ENCODE measurements at places on chromosomes 5 and 9.

DNA sequence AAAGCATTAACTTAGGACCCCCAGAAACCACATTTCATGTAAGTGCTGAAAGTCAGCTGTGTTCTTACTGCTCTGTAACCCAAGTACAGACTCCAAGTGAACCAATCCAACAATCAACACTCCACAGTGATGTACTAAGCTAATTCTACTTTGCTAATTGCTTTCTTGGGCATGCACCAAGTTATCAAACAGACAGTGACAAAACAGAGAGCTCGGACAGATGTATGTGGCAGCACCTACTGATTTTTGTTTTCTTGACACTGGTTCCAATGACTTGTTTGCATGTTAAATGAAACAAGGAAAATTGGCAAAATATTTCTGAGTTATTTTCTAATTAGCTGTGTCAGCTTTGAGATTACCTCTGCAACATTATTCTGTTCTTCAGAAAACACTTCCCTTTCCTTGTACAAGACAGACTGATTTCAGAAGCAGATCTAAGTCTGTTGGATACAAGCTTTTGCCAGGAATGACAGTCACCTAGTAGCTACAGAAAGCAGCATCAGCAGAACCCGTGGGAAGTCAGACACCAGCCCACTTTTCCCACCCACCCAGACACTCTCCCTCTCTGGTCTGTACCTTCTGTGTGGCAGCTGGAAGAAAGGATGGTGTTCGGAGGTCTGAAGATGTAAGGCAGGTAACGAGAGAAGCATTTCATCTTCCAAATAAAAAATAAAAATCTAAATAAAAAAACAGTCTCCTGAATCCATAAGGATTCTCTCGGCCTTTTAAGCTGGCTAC lies 176.7 kb upstream of the PPP2R2B start:
- no peak for DNase-seq

DNA sequence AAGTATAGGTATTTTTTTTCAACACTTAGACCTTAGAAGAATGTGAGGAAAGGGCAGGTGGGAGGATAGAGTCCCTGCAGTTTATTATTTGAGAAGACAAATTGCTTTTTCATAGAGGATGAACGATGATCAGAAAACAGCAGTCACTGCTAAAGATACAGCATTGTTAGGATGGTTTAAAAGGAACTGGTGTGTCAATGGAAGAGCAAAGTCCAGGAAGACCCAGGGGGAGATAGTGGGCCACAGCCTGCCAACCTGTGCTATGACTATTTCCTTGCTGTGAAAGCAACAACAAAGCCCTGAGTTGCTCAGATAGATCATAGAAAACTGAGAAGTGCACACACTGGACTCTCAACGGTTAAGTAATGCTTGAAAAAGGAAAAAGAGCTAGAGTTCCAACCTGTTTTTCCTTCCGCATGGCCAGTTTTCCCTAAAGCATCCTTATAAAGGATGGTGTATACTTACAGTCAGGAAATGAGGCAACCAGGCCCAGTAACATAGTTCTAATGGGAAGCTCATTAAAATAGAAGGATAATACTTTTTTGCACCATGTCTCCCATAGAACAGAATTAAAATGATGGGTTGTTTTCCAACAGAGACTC lies 153.8 kb downstream of the CEMIP2 start:
- no peak for DNase-seq

DNA sequence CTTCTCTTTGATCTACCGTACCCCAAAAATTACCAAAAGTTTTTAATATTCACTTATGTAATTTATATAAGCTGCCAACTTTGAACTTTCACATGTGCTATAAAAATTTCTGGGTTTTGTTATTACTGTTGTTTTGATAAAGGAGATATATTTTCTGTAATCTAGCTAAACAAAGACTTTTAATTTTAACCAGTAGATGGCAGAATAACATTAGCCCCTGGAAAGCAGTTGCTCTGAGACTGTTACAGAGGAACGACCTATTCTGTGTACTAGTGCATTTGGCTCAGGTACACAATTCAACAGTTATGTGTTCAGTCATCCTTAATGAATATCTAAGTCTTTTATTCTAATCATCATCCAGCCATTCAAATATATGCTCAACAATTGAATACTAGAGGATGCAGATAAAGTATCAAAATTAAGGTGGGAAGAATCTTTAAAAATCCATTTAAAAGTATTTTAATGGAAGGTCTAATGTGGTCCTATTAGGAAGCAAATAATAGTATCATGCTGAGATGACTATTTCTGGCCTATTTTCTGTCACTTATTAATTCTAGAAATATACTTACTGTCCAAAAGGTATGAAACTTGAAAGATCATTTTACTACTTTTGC lies 8.6 kb downstream of the KLHL9 start:
- DNase-seq: peak; percentile 84

DNA sequence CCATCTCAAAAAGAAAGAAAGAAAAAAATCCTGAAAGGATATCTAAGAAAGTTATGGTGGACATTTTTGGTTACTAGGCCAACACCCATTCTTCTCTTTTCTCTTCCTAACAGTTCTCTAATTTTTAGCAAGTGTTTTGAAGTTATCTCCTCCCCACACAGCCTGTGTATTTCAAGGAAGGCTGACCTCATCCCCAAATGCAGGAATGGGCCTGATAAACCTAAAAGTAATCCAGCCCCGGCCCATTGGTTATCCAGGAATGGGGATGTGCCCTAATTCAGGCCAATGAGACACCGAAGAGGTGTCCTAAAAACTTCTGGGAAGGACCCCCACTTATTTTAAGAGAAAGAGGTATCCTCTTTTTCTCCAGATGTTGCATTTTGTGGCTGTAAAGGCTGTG lies 46.6 kb downstream of the F2R start:
- no peak for DNase-seq

DNA sequence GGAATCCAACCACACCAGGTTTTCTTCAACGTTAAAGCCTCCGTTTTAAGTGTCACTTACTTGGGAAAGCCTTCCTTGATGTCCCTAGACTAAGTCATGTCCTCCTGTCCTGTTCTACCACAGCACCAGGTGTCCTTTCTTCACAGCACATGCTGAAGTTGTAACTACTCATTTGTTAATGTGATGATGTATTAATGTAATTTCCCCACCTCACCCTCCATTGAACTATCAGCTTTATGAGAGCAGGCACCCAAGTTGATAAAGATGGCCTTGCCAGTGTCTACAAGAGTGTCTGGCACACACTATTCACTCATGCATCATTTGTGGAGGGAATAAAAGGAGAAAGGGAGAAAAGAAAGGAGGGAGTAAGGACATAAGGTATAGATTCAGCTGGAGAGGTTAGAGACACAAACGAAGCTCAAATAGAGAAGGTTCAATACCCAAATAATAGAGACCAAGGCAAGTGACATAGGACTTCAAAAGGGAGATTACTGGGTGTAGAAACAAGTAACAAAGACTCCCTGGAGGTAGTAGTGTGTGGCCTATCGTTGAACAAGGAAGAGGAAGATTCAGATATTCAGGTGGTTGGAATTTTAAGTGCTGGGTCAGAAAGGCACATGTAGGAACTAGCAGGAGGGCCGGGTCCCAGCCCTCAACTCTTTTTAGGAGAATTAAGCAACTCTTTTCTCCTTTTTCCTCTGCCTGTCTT lies 6.6 kb downstream of the ITK start:
- no peak for DNase-seq

GRCh38 chr9:100411472-100412283 lies 15.3 kb upstream of the MSANTD3 start:
- DNase-seq: peak; percentile 91

- DNase-seq: peak; percentile 28
Measured at GRCh38 chr9:133979921-133980863, 11.9 kb downstream of the VAV2 start.

DNA sequence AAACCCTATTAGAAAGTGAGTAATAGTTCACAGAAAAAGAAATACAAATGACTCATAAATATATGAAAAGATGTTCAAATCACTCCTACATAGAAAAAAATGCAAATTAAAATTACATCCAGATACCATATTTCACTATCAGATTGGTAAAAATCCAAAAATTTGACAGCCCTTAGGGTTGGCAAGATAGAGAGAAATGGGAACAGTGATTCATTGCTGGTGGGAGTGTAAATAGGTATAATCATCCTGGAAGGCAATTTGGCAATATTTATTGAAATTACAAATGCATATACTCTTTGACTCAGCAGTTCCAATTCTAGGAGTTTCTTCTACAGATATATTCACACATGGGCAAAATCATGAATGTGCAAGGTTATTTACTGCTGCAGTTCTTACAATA lies 273.5 kb downstream of the NR2F1-AS1 start:
- DNase-seq: no peak

DNA sequence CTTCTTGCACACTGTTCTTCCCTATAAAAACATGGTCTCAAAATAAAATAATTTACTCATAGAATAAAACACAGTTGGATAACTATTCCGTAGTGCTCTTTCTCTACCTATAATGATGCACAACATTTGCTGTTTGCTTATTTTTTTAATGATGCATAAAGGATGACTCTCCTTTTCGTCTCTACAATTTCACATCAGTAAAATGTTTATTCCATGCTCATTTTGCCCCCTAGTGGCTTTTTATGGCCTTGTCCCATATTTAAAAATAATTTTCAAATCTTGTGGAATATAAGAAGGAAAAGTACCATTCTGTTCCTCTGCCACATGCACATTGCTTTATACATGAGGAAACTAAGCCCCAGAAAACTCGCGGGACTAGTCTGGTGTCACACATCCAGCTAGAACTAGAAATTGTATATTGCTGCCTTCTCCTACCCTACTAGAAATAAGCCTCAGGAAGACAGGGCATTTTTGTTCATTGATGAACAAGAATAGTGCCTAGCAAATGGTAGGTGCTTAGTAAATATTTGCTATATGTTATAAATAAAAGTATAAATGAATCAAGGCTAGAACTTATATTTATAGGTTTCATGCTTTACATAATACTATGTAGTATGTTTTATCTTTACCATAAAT lies 12.7 kb downstream of the KCTD16 start:
- DNase-seq: peak; percentile 33

- DNase-seq: peak; percentile 85
Measured at GRCh38 chr5:140042643-140043507, at the start of gene NRG2. NRG2 (minus strand) TSS chr5:140043299.

GRCh38 chr5:135978993-135979392 lies 24.2 kb upstream of the LECT2 start:
- no peak for DNase-seq

DNA sequence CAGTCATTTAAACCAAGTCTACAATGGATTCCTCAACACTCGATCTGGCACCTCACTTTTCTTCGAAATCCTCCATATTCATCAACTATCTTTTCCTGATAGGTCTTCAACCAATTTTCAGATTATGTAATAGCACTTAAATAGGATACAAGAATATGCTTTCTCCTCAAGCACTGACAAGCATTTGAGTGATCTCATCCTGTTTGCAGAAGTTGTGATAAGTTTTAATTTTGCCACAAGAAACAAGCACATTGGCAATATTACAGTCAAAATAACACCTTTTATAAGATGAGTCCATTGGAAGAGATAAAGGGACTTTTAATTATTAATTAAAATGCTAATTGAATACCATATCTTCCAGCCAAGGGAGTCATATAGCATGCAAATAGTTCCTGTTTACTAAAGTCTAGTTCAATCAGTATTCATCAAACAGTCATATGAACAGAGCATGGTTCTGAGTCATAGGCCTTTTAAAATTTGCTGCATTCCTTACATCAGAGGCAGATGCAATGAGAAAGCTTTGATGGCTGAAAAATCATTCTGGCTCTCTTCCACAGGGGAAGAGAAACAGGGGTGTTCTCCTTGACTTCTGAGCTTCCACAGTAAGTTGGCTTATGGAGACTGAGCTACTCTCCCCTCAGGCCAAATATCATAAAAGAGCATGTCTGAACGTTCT lies 32.7 kb upstream of the ZCCHC9 start:
- no peak for DNase-seq

- DNase-seq: peak; percentile 48
Measured at GRCh38 chr9:16191691-16192402, 639.0 kb downstream of the CCDC171 start.

GRCh38 chr9:93450945-93451815 lies at the start of gene FAM120A:
FAM120A (plus strand) TSS chr9:93451685; CDS start chr9:93451916, 231 bp downstream.
- peak; percentile 62 for DNase-seq

DNA sequence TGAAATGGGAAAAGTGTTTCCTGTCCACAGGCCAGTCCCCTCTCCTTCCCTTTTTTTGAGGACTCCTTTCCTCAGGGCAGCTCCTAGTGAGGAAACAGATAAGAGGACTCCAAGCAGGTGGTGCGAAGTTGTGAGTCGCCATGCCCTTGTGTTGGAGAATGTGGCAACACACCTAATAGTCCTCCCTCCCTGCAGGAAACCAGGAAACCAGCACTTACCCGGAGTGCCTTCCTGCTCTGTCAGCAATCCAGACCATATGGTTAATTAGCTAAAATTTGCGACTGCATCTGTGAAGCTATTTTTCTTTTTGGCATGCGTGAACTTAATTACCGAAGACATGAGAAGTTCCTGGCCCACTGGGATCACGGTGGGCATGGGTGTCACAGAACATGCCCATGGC lies 69.9 kb downstream of the TRIM32 start:
- DNase-seq: peak; percentile 96

DNA sequence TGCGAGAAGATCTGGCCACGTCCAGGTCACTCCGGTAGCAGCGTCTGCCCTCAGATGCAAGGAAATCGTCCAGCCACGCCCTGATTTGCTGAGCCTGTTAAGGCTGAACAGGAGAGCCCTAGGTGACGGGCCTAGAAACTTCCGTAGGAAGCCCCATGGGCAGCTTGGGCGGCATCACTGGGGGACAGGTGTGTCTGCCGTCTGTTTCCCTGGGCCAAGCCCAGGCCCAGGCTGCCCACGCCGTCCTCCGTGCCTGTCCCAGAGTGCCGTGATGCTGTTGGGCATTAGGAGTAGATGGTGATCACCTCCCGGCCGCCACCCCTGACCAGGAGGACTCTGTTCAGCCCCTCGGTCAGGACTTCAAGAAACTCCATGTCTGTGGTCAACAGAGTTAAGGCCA lies 43.5 kb downstream of the NKD2 start:
- no peak for DNase-seq

GRCh38 chr5:139459451-139459934 lies 3.0 kb downstream of the ECSCR start:
- no peak for DNase-seq

DNA sequence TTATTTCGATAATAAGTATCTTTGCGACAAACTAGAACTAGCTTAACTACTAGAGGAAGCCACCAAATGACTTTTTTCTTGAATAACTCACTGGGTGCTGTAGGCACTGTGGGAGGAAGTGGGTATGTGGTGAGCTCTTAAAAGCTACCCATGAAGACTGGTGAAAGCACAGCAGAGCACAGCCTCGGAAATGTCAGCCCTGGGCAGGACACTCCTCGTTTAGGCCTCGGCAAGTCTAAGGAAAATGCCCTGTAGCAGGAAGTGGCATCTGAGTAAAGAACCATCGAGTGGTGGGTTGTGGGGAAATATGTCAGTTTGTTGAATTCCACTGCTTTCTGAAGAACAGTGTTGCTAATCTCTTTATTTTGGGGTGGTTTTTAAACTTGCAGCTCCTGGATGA lies 44.0 kb upstream of the NCS1 start:
- no peak for DNase-seq

Data from cerebellar cortex (tissue), 1 donor.